ENCODE measurements at places on chromosomes 4 and X. TPM values are rescaled to one million over a fixed set of nuclear protein-coding genes. Genes with fewer than 3 reads are reported as not detected.

Gene MAML3
- polyA plus RNA-seq: 0.79 TPM

Gene USP17L11
- polyA plus RNA-seq: not detected

Gene MAGED4
- 10.2 TPM for polyA plus RNA-seq

Gene PNMA6A
- polyA plus RNA-seq: not detected

Gene XAGE1A
- not detected for polyA plus RNA-seq

Gene DCK
- polyA plus RNA-seq: 173 TPM

Gene FGFBP2
- 1.4 TPM for polyA plus RNA-seq

Gene PCSK1N
- polyA plus RNA-seq: not detected

Gene CLTRN
- polyA plus RNA-seq: 0.28 TPM

Gene TKTL1
- polyA plus RNA-seq: 0.57 TPM

Gene RBM47
- not detected for polyA plus RNA-seq

Gene ZIC3
- polyA plus RNA-seq: not detected

Gene NAP1L5
- polyA plus RNA-seq: 1.3 TPM

Gene DAPP1
- 200 TPM for polyA plus RNA-seq

Gene HTR2C
- polyA plus RNA-seq: not detected

Gene ZAR1
- polyA plus RNA-seq: not detected

Gene SLC6A14
- polyA plus RNA-seq: not detected

Gene P2RY10
- polyA plus RNA-seq: 246 TPM

Gene TFE3
- 11.4 TPM for polyA plus RNA-seq

Gene TLR10
- 87.3 TPM for polyA plus RNA-seq

Gene ARHGAP24
- 102 TPM for polyA plus RNA-seq

Gene SULT1B1
- polyA plus RNA-seq: not detected

All from naive B cell (primary cell).